T-helper 17 cell (primary cell): ENCODE measurements at places on chromosomes 2 and 18. TPM values are rescaled to one million over a fixed set of nuclear protein-coding genes. Genes with fewer than 3 reads are reported as not detected.

The REG1B gene
- total RNA-seq: not detected

The NOSTRIN gene
- not detected for total RNA-seq

The TUBA4B gene
- total RNA-seq: not detected

The DUSP19 gene
- 0.60 TPM for total RNA-seq

The CNDP2 gene
- 105 TPM for total RNA-seq

The RIT2 gene
- total RNA-seq: not detected

The INHBB gene
- total RNA-seq: not detected

The FAHD2A gene
- total RNA-seq: 19.1 TPM

The CKAP2L gene
- 0.37 TPM for total RNA-seq

The RTN4 gene
- 92.7 TPM for total RNA-seq

The LONRF2 gene
- total RNA-seq: 0.12 TPM

The CCDC74B gene
- total RNA-seq: 0.21 TPM
